ENCODE measurements at places on chromosomes 11 and 22.

- DNase-seq = no peak
Observed at GRCh38 chr22:46652081-46652846, 32.1 kb downstream of the GRAMD4 start.

- no peak for DNase-seq
Observed at GRCh38 chr11:59528711-59529110, 17.4 kb downstream of the OR4D9 start.

- peak; percentile 54 for DNase-seq
Observed at GRCh38 chr11:75241036-75241905, 697 bp downstream of the TPBGL start.

DNA sequence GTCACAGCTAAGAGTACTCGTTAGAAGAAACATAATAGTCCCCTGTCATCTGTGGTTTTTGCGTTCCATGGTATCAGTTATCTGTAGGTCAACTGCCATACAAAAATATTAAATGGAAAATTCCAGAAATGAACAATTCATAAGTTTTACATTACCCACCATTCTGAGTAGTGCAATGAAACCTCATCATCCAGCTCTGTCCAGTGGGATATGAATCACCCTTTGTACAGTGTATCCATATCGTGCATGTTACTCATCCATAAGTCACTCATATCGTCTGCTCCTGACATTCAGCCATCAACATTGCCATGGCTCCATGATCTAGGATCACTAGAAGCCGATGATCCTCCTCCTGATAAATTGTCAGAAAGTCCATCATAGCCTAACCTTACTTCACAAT lies 174.9 kb upstream of the C11orf87 start:
- DNase-seq = no peak

Measured in AG09319 (cell line).